ENCODE measurements at places on chromosomes 13 and 19.

DNA sequence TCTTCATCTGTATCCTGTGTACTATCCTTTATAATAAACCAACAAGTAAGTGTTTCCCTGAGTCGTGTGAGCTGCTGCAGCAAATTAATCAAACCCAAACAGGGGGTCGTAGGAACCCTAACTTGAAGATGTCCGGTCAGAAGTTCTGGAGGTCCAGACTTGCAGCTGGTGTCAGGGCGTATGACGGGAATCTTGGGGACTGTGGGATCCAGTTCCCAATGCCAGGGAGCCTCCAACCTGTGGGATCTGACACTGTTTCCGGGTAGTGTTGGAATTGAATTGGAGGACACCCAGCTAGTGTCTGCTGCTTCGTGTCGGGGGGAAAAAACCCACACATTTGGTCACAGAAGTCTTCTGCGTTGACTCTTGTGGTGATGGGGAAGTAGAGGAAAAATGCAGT lies 52.1 kb upstream of the AMER2 start:
- no peak for DNase-seq

DNA sequence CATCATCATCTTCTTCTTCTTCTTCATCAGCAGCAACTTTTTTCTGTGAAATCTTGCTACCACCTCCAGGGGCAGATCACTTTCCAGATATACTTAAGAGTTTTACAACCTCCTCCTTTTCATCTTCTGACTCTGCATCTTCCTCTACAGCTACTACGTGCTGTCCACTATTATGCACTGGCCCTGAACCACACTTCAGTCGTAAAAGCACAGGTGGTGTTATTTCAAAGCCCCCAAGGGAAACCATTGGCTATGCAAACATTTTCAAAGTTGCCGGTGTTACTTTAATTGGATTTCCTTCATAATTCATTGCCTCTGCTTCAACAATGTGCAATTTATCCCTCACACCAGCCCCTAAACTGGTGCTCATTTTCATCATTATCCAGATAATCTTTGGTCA lies 75.0 kb downstream of the POLR1D start:
- no peak for DNase-seq

DNA sequence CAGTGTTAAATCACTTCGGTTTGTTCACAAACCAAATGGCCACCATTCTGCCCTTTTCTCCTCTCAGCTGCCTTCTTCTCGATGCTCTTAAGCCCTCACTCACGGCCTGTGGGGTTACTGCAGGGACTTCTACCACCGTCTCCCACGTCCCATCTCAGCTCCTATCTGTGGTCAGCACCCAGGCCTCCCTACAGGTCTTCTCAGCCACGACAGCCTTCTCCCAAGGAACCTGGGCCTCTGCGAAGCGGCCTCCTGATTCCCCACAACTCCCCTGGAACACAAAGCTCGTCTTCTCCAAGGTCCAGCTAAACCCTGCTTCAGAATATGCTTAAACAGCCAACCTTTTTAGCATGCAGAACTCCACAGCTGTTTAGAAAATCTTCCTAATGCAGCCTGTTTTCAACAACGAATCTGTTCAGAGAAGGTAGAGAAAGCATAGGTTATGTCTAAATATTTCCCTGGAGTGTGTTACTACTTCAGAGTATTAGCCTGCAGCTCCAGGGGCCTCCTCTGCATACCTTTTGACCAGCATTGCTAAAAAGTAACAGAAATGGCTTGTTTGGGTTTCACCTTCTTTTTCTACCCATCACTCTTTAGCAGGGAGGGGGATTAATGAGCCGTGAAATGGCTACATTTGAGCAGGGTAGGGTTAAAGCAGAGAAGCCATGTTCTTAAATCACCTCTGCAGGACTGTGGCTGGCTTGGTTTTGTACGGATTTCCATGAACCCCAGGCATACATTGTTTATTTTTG lies 104.0 kb downstream of the COL4A2 start:
- DNase-seq: no peak

- DNase-seq: no peak
Measured at GRCh38 chr13:21812192-21812626, 141.3 kb downstream of the FGF9 start.

DNA sequence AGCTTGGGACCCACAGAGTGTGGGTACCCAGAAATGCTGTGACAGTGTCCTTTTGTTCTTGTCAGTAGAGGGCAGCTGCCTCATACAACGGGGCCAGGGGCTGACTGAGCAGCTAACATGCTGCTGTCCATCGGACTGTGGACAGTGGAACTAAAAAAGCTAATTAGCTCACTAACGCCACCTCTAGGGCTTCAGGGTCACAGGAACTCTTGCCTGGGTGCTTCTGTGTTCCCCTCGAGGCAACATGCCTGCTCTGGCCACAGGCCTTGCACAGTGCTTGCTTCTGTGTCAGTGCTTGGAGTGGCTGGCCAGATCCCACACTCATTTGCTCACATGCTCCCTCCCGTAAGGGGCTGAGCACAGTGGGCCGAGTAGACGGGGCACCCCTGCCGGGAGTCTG lies 377.0 kb downstream of the OLFM4 start:
- DNase-seq: no peak

DNA sequence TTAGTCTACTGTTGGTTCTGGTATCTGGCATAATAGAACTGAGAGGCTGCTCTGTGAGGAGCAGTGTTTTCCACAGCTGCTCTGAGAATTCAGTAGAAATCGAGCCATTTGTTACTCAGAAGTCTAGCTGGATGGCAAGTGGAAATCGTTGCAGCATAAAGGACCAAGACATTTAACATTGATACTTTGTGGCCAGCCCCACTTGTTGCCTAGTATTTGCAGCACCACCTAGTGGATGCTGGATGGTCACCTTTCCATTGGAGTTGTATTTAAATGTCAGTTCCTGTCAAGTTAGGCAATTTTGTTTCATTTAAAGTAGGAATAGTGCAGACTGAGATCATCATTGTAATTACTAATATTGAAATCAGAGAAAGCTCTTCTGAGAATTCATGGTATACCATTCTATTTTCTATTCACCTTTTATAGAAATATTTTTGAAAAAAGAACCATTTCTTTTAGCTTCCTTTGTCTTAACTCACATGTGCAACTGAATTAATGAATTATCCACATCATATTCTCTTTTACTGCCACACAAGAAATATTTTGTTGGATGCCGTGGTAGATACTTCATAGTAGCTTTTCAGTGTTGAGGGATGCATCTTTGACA lies 64.6 kb downstream of the PDS5B start:
- DNase-seq: peak; percentile 61

- DNase-seq: no peak
Measured at GRCh38 chr19:12665281-12665573, 1.3 kb downstream of the MAN2B1 start.

DNA sequence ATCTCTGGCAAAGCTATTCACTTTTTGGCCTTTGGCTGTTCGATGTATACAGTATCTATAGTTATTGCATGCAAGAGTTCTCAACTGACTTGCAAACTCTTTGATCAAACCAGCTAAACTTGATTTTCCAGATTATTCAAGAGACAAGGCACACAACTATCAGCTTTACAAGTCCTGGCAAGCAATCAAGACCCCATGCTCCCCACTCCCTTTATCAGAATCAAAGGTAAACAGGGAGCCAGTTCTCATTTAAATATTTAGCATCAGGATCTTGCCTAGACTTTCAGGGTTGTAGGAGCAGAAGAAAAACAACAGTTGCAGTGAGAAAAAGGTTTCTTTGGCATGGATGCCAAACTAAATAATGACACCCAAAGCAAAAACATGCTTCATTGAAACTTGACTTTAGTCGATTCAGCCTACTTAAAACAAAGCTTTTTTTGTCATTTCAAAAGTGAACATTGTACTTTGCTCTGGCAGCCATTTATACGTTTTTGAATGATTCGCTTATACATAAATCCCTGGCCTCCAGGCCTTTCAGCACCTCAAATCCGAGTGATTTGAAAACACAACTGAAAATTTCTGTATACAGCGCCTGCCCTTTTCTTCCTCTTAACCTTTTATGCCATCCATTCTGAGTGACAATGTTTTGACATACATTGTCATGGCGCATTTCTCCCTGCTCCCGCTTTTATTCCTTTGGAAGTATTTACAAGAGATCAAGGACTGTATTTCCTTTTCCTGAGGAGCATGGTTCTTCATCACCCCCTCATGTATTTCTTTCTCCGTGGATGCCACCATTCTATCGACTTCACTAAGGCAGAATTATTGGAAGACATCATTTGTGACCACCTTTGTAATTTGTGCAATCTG lies 340.8 kb downstream of the KLF5 start:
- no peak for DNase-seq

DNA sequence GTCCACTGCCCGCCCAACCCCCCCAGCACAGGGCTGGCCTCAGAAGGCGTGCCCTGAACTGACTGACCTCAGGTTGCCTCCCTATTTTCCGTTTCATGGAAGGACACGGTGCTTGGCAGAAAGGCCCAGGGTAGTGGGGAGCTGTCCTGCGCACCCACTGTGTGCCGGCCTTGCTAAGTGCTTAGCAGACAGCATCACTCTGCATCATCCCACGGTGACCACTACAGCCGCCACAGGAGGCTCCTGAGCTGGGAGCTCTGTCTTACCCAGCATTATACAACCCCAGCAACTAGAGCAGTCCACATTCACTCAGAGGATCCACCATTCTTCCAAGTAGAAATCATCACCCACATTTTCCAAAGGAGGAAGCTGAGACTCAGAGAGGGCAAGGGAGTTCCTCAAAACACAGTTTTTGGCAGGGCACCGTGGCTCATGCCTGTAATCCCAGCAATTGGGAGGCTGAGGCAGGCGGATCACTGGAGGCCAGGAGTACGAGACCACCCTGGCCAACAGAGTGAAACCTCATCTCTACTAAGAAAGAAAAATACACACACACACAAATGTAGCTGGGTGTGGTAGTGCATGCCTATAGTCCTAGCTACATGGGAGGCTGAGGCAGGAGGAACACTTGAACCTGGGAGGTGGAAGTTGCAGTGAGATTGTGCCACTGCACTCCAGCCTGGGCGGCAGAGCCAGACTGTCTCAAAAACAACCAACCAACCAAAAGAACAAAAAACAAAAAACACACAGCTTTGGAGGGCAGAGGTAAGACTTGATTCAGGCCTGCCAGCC lies 1.6 kb downstream of the SBK2 start:
- DNase-seq: no peak

- peak; percentile 80 for DNase-seq
Measured at GRCh38 chr19:22619371-22619770, 14.8 kb upstream of the ZNF492 start.

DNA sequence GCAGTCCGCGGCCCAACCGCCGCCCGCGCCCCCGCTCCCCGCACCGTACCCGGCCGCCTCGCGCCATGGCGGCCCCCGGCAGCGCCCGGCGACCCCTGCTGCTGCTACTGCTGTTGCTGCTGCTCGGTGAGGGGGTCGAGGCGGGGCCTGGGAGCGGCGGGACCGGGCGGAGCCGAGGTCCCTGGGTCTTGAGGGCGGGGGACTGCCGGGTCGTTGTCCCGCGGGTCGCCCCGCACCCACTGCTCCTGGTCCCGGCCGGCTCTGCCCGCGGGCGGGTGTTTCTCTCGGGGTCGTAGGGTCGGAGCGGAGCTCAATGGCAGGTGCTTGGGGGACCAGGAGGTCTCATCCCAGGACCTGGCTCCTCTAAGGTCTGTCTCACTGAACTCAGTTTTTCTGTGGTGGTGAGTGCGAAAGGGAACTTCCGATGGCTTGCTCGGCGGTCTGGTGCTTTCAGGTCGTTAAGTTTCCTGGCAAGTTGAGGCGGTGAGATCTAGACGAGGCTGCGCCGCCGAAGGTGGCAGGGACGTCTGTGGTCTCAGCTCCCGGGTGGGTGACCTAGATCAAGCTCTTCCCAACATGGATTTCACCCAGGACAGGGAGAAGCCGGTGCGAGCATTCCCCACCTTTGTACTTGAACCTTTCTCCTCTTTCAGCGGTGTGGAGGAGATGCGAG lies 467 bp downstream of the LAMP1 start:
- DNase-seq: no peak
